Stimulated activated CD8-positive, alpha-beta memory T cell treated with anti-CD3 and anti-CD28 coated beads, Interleukin-15, amount 100 ng/mL, for 48 hours (primary cell): ENCODE measurements at places on chromosomes 13 and 19.
A peak's percentile ranks its signal among the peaks of the same experiment; 100 is the strongest.

DNA sequence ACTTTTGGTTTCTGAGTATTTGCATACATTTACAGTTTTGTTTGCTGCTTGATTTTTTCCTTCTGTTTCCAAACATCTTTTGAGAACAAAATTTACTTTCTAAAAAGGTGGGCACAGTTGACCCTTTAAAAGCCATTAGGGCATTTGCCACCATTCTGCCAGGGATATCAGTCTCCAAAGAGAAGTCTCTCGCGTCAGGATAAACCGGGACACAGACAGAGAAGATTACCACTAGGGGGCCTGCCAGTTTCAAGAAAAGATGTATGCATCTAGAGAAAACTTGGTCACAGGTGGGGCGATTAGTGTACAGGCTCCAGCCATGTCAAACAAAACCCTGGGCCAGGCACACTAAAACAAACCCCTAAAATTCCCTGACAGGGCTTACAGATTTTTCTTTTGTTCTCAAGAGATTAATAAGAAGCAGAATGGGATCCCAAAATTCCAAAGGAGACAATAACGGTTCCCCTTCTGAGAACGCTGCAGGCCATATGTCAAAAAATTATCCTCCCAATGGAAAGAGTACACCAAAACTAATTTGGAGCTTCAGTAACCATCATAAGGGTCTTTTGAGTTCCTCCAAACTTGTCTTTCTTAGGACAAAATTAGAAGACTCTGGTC is 10.7 kb upstream of the PABPC3 start:
- no peak for DNase-seq

GRCh38 chr13:29569253-29570050 is 26.0 kb downstream of the SLC7A1 start:
- no peak for DNase-seq

GRCh38 chr13:96299235-96299634 is 209.3 kb downstream of the HS6ST3 start:
- no peak for DNase-seq

DNA sequence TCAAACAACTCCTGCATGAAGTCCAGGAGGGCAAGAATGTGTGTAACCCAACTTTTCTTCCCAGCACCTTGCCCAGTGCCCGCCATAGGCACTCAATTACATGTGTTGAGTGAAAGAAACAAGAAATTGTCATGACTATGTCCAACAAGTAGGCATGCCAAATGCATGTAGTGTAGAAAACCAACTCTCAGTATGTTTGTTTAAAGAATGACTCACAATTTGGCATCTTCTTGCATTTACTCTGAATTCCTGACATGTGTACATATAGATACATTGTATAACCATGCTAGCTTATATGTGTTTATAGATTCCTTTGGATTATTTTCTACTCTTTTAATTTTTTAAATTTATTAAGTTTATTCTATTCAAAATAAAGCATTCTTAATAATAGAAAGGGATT is 305.0 kb downstream of the EFNB2 start:
- DNase-seq: no peak

DNA sequence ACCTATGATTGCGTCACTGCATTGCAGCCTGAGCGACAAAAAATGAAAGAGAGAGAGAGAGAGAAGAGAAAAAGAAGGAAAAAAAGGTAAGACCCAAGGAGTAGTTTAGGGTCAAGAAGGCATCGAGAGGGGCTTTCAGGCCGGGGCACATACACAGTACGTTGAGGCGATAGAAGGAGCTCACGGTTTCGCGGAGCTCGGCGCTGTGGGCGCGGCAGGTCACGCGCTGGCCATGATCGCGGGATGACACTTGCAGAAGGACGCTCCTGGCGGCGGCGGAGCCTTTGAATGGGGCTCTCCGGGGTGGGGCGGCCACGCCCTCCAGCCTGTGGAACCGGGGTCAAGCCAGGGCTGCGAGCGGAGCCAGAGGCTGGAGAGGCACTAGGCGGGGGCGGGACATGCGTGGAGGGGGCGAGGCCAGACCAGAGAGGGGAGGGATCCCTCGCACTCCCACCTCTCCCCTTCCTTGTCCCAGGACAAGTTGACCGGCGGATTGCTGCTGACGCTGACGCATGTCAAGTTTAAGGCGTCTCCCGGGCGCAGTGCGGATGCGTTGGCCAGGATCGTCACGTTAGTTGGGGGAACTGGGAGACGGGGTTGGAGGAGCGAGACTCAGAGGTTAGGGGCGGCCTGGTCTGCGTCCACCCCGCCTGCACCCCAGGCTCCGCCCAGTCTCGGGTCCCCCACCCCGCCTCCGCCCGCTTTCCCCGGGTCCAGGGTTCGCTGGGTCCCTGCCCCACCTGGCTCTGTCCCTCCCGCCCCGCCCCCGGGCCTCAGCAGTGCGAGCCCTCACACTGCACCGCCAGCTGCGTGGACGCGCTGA is 6.9 kb downstream of the NPHS1 start:
- DNase-seq: no peak

DNA sequence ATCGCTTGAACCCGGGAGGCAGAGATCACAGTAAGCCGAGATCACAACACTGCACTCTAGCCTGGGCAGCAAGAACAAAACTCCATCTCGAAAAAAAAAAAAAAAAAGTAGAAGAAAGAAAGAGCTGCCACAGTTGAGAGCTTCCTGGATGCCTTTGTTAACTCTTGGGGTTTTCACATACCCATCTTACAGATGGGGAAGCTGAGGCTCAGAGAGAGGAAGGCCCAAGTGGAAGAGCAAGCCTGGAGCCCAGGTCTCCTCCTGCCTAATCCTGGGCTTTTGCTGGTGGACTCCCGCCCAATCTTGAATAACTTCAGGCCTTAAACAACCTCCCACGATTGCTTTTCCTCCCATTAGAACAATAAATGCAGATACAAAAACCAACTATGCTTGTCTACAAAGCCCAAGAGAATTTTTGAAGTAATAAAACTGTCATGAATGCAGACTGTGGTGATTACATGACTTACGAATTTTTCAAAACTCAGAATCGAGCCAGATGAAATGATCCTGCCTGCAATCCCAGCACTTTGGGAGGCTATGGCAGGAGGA is 41.7 kb downstream of the LTBP4 start:
- DNase-seq: no peak

GRCh38 chr13:19048381-19048780 is 133.2 kb downstream of the TUBA3C start:
- DNase-seq: no peak

DNA sequence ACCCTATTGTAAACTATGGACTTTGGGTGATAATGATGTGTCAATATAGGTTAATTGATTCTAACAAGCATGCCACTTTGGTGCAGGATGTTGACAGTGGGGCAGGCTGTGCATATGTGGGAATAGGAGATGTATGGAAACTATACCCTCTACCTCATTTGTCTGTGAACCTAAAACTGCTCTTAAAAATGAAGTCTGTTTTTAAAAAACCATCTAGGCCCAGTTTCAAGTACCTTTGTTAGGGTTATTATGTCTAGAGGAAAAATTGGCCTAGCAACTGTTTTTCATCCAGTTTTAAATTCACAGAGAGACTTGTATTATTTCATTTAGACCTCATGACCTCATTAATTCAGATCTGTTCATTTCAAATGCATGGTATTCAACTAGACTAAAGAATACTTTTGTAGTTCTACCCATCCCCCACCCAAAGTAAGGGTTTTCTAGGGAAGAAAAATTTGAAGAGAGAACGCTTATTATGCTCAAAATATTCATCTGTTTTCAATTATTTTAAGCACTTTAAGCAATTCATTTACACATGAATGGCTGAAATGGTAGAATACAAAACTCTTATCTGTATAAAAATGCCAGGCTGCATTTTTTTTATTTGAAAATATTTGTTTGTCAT is 1781.9 kb upstream of the MIR17HG start:
- no peak for DNase-seq

DNA sequence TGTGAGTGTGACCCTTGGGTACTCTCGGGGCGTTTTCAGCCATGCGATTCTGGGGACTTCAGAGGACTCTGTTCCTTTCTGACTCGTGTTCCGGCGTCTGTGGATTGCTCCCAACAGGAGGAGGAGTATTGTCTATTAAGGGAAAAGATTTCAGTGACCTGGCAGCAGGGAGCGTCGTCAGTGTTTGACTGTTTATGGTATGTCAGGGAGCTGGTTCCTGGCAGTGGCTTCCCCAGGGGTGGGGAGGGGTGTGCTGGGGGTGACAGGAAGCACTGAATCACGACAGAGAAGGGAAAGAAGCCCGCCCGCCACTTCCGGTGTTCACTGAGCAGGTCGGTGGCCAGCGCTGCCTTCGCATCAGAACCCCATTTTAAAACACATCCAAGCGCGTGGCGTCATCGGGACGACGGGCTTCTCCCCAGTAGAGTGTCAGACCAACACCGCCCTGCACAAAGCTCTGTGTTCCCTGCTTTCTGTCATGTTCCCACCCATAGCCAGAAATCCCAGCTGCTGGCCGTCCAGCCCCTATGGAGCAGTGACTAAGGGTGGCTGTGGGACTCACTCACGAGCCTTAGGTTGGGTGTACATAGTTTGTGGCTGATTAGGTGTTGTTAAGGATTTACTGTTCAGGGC is 33.8 kb downstream of the COL4A2 start:
- DNase-seq: peak; percentile 38

- DNase-seq: no peak
Observed at GRCh38 chr13:40777166-40777808, 6.3 kb upstream of the MRPS31 start.

GRCh38 chr19:56953470-56953869 is 112.9 kb upstream of the PEG3 start:
- no peak for DNase-seq

DNA sequence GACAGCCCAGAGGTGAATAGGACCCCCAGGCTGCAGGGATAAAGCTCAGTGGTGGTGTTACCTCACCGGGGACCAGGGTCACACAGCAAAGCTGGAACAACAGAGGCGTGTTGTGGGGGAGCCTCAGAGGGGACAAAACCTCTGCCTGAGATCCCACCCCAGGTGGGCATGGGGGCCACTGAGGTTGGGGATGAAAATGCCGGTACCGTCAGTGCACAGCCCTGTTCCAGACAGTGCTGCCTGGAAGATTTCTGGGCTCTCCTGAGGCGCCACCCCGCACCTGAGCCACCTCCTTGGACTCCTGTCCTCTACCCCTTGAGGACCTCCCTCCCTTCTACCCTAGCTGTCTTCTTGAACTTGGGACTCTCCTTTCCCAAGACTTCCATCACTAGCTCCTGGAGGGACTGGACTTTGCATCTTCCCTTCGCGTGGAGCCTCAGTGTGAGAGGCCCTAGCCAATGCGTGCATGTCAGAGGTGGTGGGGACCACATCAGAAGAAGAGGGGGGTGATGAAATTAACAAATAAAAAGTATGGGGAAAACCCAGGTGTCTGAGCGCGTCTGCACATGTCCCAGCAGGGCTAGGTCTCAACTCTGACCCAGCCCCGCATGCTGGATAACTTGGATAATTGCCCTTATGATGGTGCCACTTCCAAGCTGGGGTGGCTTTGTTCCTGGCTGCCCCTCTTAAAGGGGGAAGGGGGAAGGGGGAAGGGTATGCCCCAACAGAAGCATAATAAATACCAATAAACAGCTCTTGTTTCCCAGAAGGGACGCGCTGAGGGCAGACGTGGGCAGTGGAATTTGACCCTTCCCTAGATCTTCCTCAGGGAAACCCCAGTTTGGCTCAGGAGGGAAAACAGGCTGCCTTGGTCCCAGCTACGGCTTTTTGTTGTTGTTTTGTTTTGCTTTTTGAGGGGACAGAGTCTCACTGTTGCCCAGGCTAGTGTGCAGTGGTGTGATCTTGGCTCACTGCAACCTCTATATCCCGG is 11.6 kb downstream of the CNFN start:
- DNase-seq: no peak

DNA sequence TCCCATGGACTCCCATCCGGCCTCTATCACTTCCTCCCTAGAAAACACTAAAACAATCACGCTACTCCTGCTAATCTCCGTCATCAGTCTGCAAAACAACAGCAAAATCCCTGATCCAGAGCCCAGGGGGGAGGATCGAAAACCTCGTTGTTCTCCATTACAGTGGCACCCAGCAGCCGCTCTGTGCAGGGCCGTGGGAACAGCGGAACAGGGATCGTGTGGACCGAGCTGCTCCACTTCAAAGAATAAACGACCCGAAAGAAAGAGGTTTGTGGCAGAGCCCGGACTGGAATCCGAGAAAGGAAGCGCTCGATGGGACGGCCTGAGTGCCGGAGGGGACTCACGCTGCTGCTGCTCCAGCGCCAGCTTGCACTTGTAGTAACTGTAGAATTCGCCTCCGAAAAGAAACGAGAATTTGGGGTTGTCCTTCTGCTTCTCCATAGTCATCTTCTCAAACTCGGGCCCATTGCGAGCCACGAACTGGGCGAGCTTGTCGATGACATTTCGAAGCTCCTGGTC is 652 bp downstream of the CHERP start:
- no peak for DNase-seq

DNA sequence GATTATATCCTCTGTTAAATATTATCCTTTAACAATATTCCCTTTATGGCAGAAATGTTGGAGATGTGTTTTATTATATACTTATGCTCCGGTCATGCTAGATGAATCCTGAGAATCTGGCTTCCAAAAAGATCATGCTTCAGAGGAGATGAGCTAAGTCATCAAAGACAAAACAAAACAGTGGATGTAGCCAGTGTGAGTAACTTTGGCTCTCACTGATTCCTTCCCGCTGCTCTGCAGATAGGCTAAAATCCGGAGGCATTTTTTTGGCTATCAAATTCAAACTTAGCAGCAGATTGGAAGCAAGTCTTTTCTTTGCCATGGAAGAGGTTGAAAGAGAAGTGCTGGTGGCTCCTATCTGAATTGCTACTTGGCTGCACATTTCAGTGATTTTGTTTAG is 295.9 kb downstream of the GPC6 start:
- DNase-seq: no peak

- DNase-seq: no peak
Observed at GRCh38 chr19:3042621-3043267, 13.7 kb upstream of the TLE2 start.

- no peak for DNase-seq
Observed at GRCh38 chr13:20550799-20551198, 16.2 kb upstream of the IFT88 start.

- no peak for DNase-seq
Observed at GRCh38 chr19:46133101-46133627, 8.7 kb upstream of the IGFL3 start.

DNA sequence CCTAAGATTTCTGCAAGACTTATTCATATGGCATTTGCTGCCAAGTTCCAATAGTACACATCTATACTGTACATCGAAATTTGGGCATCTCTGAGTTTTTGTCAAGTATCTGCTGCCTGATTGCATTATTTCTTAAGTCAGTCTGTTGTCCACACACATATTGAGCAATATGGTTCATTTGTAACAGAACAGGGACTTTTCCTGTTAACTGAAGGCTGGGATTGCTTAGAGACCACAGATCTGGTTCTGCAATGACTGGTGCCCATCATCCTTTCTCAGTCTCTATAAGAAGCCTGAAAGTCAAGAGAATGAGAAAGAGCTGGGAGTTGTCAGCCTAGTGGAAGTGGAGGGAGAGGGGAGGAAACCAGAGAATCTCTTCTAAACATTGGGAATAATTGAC is 22.5 kb upstream of the MYCBP2 start:
- no peak for DNase-seq

GRCh38 chr19:2246801-2247361 is 2.2 kb upstream of the AMH start:
- DNase-seq: no peak

- no peak for DNase-seq
Observed at GRCh38 chr13:111359930-111360329, 39.5 kb downstream of the TEX29 start.

GRCh38 chr19:17751912-17752273 is 616 bp downstream of the FCHO1 start:
- no peak for DNase-seq
